ENCODE measurements at places on chromosomes 2 and 18.

GRCh38 chr2:124986136-124986535, 961.0 kb downstream of the CNTNAP5 start:
- no peak for DNase-seq

DNA sequence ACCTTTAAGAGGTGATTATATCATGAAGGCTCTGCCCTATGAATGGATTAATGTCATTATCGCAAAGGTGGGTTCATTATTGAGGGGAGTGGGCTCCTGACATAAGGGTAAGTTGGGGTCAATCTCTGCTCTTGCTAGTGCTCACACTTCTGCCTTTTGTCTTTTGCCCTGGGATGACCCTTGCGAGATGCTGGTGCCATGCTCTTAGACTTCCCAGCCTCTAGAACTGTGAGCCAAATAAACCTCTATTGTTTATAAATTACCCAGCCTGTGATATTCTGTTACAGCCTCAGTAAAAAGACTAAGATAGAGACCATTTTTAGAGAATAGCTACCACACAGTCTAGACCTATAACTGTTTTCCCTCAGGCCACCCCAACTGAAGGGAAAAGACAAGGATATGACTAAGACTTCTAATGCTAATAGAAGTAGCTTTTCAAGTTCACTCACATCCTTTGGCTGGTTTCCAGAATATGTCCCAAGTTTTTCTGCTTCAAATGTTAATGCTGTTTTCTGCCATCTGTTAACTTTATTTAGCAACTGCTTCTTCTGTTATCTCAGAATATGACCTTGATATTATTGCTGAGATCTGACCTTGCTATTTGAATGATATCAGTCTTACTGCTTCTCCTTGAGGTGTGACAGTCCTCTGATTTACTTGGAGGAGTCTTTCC, 65.1 kb upstream of the STAM2 start:
- no peak for DNase-seq

- DNase-seq, result no peak
These were observed 72.7 kb upstream of the GLS start for GRCh38 chr2:190807886-190808285.

DNA sequence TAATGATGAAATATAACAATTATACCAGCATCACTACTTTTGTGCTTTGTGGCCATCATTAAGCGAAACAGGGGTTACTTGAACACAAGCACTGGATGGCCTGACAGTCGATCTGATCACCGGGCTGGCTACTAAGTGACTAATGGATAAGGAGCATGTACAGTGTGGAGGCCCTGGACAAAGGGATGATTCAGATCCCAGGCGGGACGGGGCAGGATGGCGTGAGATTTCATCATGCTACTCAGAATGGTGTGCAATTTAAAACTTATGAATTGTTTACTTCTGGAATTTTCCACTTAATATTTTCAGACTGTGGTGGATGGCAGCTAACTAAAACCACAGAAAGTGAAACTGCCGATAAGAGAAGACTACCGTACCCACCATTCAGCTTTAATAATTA, 7.0 kb upstream of the CLIP4 start:
- peak; percentile 94 for DNase-seq

GRCh38 chr2:17752246-17752645, 1.4 kb downstream of the SMC6 start:
- no peak for DNase-seq

GRCh38 chr2:36541891-36542595, 55.9 kb downstream of the FEZ2 start:
- no peak for DNase-seq

GRCh38 chr18:79750980-79751571, 46.7 kb upstream of the KCNG2 start:
- no peak for DNase-seq

DNA sequence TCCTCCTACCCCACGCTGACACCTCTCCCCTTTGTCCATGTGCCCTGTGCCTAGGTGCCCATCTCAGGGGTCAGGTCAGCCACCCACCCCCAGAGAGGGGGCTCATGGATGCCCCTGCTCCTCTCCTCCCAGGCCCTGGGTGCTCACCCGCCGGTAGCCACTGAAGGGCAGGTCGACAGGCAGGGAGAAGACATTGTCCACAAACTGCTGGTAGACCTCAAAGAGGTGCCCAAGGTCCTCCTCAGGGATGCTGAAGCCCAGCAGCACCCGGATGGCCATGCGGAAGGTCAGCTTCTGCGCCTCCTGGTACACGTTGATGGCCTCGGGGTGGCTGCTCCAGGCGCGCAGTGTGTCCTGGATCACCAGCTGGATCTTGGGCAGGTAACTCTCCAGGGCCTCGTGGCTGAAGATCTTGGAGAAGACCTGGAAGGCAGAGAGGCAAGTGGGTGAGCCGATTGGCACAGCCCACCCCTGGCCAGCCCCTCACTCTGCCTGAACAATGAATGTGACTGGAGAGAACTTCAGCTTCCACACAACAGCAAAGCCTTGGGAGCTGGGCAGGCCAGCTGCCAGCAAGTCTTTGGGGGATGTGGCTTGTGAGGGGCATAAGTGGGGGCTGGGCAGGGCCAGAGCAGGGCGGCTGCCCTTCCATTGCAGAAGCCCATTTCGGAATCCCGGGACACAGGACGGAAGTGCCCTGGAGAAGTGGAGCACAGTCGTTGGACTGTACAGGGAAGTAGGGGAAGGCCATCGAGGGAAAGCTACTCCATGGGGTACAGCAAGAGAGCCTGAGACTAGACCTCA, 12.5 kb downstream of the CYP26B1 start:
- DNase-seq, result no peak

DNA sequence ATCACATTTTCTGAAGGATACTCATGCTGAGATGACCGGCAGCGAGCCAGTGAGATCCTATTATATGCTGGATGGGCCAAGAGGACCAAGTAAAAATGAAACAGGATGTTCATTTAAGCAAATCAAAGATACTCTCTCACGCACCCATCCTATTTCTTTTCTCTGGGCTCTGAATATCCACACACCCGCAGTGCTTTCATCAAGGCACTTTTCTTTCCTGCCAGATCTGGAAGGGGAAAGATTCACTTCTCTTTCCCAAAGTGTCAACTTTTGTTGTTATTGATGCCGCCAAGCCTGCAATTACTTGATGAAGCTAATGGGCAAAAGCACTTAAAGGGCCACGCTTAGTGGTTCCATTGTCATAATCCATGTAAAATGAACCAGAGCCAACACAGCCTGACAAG, 191.9 kb upstream of the CHAC2 start:
- DNase-seq, result no peak

DNA sequence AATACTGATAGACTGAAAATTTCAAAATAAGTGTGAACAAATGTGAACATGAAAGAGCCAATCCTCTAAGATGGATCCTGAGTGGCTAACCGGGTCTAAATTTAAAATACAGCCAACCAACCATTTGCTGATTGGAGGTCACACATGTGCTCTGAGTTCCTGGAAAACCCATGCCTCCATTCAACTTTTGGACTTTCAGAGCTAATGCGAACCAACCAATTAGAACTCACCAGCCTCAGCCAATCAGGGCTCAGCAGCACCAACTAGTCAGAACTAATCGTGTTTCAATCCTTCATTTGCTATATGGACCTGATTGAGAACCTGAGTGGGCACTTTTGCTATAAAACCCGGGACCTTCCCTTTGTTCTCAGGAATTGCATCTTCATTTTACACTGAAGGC, 111.5 kb downstream of the MEP1B start:
- DNase-seq, result no peak

GRCh38 chr2:85129861-85130260, 3.3 kb upstream of the TCF7L1 start:
- DNase-seq, result no peak

DNA sequence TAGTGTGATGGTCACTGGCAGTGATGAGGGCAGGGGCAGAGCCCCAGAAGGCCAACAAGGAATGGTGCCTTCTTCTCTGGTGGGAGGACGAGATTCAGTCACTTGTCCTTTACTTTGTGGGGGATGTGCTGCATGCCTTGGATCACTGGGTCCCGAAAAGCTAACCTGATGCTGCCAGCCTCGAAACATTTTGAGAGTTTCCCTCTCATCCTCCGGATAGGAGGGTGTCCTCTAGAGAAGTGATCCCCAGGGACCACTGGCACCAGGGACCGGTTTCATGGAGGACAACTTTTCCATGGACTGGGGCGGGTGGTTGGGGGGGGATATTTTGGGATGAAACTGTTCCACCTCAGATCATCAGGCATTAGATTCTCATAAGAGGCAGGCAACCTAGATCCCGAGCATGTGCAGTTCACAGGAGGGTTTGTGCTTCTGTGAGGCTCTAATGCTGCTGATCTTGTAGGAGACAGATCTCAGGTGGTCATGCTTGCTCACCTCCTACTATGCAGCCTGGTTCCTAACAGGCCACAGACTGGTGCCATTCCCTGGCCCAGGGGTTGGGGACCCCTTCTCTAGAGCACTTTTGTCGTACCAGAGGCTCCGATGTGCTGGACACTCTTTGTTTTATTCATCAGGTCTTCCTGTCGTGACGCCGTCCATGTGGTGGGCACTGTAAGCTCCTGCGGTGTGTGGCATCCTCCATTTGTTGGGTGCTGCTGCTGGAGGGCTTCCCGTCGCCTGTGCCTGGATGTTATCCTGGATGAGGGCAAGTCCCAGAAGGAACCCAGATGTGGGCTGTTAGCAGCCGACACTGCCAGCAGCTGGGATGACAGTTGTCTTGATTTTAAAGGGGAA, 68.5 kb upstream of the HDAC4 start:
- no peak for DNase-seq

- DNase-seq, result no peak
These were observed 42.6 kb upstream of the ROCK2 start for GRCh38 chr2:11387100-11387390.

Measured in PC-9 (cell line).